ENCODE measurements at places on chromosomes 11 and 22.

DNA sequence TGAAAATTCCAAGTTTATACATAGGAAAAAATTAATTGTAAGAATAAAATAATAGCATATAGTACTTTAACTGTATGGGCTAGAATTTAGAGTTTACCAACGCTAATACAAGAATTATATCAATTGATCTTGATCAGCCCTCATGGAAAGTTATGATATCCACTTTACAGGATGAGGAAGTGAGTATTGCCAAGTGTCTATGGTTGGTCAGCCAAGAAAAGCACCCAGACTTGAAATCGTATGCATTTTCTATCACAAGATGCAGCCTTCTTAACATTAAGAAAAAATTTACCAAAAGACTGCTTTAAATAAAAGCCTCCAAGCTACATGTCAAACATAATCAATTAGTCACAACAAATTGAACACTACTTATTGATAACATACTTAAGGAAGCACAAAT lies 53.0 kb downstream of the DDI1 start:
- no peak for DNase-seq

DNA sequence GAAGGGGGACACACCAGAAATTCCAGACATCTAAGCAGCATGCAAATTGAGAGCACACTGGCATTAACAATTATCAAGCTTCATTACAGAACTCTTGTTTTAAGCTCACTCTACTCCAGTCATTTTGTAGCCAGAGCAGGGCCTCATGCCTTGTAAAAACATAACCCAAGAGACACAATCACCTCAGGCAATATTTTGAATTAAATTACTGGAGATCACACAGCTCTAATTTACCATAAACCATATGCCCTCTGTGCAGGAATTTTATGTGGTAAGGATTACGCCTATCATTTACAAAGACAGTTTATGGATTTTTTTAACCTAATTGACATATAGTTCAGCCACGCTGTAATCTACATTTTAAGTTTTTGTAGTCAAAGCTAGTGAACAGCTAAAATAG lies 414.1 kb upstream of the DDI1 start:
- DNase-seq: no peak

GRCh38 chr22:25208743-25209505 lies 9.3 kb downstream of the CRYBB3 start:
- no peak for DNase-seq

DNA sequence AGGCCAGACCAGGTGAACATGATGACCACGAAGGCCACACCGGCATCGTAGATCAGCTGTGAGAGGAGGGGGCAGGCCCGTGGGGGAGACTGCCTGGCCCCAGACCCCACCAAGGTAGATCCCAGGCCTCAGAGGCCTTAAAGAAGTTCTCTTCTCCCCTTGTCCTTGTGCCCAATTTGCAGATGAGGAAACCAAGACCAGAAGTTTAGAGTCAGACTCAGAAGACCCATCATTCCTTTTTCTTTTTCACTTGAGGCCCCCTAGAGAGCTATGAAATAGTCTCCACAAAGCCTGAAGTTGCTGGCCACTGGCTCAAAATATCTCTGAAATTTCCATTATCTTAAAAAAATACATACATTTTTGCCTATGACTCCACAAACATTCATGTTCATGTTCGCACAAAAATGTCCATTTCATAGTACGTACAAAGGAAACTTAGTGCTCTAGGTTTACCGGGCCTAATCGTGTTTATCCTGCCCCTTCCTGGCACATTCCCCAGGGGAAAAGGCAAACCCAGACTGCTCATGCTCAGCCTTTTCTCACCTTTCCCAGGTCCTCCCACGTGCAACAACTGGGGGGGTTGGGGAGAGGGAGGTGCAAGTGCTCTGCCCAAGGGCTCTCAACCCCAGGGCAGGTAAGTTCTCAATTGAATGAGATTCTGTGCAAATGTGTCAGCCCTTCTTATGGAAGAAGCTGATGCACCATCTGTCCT lies 19.2 kb downstream of the SLC43A1 start:
- DNase-seq: no peak

DNA sequence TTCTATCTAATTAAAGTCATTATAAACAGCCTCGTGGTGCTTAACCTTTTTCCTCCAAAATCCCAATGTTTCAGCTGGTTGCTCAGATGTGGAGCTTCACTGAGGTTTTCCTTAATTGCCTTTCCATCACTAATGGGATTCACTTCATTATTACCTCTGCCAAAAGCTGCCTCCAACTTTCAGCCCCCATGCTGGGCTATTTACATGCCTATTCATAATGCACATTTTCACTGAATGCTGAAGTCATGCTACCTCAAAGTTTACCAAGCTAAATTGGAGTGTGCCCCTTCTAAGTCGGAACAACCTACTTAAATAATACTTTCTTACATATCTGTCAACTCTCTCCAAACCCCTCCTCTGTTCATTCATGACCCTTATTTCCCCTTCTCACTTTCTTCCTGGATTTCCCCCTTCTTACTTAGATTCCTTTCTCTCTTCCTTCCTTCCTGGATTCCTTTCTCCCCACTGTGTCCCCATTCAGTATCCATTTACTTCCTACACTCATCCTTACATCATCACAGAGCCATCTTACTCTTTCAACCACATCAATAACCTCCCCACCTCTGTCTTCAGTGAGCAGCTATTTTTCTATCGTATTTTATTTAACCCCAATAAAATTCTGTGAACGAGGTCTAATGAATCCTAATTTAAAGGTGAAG lies 887.3 kb upstream of the TENM4 start:
- no peak for DNase-seq

DNA sequence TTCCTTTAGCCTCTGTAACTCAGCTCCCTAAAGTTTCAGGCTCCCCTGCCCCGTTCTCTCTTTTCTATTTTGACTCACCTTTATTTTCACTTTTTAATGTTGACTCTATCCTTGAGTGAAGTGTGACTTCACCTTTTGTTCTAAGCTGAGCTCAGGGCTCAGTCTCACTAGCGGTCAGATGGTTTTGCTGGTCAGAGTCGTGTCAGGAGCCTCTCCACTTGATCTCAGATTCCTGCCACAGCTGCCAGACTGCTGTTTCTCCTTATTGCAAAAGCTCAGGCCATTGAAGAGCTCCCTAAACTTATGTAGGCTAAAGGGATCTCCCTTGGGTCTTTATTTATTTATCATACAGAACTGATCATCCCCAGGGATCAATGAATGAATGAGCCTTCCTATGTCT lies 13.7 kb upstream of the POU2AF2 start:
- no peak for DNase-seq

GRCh38 chr22:46026899-46027210 lies 49.9 kb upstream of the WNT7B start:
- DNase-seq: no peak

All from NCI-H2171 (cell line).